Heart right ventricle (tissue), 16 donors: ENCODE measurements at places on chromosomes 16 and 17.

GRCh38 chr17:4913994-4914393, 11.1 kb upstream of the CHRNE start:
- no peak for DNase-seq

DNA sequence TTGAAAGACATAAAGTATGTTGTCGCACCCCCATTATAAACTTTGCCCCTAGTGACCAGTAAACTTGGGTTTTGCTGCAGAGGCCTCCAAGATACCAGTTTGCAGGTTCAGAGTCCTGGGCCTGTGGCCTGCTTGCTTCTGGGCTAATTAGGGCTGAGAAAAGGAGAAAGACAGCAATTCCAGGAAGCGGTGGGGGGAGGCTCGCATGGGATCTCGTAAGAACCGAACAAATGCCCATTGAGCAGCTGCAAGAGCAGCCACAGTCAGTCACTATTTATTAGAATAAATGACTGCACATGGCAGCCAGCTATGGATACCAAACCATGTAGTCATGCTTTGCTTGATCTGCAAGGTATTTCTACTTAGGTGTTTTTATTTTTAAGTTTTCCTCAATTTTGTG, 4.9 kb downstream of the SHISA9 start:
- DNase-seq: no peak

- DNase-seq: no peak
These were observed 12.3 kb downstream of the SRRM2 start for GRCh38 chr16:2764718-2765117.

- DNase-seq: no peak
These were observed 317.6 kb downstream of the SEC14L1 start for GRCh38 chr17:77458202-77459017.

- DNase-seq: no peak
These were observed 61.0 kb downstream of the RBFOX1 start for GRCh38 chr16:7393680-7394079.

DNA sequence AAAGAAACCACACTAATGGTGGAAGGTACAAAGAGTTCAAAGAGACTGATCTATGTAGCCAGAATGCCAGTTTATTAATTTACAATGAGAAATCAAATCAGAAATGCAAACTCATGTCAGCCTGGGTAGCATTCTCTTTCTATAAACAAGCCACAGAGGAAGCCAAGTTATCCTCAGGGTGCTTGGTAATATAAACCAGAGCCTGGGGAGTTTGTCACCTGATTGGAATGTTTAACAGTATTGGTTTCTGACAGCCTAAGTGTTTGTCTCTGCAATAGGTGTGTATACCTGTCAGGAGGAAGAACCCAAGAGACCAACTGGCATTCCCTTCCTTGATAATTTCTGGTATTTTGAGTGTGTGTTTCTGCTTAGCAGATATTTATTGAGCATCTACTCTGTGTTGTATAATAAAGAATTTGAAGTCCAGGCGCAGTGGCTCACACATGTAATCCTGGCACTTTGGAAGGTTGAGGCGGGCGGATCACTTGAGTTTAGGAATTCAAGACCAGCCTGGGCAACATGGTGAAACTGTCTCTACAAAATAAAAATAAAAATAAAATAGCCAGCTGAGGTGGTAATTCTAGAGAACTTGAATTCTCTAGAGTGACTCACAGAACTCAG, 3.1 kb upstream of the C17orf58 start:
- DNase-seq: no peak

- no peak for DNase-seq
These were observed 88.6 kb downstream of the GNAO1 start for GRCh38 chr16:56279914-56280313.

DNA sequence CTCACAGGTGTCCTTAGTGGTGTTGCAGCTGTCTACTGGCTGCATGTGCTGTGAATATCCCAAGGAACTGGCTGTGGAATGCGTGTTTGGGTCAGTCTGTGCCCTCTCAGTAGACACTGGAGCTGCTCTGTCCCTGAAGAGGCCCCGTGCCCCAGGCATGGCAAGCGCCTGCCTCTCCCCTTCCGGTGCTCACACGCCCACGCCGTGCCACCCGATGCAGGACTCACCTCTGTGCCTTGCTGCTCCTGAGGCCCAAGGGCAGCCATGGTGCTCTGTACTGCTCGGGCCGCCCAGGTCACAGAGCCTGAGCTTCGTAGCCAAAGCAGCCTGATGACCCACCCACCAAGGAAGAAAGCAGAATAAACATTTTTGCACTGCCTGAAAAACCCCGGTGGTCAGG, 10.0 kb downstream of the RGS11 start:
- DNase-seq: no peak

- DNase-seq: no peak
These were observed 84.1 kb downstream of the TOX3 start for GRCh38 chr16:52462816-52463215.

GRCh38 chr16:27572711-27573110, 22.8 kb downstream of the KATNIP start:
- no peak for DNase-seq

- peak; percentile 75 for DNase-seq
These were observed 9.3 kb downstream of the GJD3 start for GRCh38 chr17:40355123-40355803.

DNA sequence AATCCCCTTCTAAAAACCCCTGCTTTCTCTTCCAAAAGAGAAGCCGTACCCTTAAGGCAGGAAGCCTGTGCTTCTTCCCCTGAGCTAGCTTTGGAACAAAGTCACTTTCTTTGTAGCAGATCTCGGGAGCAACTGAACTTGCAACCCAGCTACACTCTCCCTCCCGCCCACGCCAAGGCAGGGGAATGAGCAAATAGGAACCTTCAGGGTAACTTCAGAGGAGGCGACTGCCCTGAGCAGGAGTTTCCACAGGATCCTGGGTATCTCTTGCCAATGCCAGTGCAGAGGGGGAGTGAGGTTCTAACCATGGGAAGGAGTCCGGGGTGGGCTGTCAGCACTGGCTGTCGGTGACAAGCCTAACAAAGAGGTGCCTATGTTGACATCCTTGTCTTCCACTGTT, 5.9 kb upstream of the PIRT start:
- DNase-seq: no peak

GRCh38 chr17:46869296-46869695, 17.9 kb downstream of the WNT9B start:
- no peak for DNase-seq

DNA sequence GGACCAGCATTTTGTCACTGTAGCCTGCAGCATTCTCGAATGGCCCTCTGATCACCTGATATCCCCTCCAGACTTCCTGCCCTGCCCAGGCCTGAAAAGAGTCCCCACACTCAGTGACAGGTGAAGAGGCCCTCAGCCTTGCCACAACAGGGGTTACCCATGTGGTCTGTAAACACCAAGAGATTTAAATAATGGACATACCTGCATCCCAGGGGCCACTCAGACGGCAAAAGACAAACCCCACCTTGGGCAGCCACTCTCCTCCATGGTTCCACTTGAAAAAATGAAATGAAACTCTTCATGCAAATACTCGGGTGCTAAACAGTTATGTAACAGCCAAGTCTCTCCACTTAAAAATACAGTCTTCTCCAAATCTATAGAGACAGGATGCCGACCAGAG, 22.9 kb upstream of the PECAM1 start:
- DNase-seq: no peak

DNA sequence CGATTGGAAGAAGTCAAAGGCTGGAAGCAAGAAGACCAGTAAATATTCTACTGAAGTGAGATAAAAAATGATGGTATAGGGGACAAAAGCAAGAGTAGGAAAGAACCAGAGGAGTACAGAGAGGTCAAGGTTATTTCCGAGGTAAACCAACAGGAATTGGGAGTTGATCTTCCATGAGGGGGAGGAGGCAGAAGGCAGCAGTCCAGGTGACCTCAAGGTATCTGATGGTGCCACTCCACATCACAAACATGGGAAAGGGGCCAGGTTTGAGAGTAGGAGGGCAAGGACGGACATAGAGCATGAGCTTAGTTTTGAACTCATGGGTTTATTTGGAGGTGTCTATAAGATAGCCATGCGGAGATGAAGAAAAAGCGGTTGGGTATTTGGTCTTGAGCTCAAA, 79.4 kb upstream of the CDYL2 start:
- no peak for DNase-seq

DNA sequence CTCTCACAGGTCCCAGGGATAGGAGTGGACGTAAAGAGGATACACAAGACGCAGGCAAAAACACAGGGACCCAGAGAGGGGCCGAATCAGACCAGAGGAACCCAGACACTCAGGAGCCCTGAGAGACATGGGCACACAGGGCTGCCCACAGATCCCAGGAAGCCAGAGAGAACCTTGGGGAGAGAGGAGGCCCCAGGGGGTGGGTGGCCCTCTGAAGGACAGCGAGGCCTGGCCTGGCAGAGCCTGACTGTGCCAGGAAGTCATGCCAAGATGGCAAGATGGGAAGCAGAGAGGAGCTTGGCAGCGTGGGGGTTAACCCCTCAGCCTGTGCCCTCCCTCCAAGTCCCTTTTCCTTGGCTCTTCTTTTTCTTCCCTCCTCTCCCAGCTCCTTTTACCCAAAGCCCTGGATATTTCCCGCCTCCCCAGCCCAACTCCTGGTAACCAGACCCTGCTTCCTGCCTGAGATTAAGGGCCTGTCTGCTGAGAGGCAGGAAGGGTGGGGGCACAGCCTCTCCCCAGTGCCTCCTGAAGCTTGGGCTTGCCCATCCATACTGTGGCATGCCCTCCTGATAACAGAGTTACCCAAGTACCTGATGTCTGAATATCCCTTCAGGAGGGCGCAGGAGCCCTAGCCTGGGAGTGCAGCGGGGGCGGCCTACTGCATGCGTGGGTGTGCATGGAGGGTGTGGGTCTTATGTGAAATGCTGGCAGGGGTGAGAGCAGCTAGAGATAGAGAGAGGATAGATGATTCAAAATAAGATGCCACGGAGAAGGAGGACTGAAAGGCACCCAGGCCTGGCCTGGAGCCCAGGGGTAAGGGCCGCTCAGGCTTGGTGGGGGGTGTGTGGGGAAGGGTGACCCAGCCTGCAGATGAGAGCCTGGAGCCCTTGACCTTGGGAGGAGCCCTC, 6.0 kb upstream of the TBX21 start:
- no peak for DNase-seq

DNA sequence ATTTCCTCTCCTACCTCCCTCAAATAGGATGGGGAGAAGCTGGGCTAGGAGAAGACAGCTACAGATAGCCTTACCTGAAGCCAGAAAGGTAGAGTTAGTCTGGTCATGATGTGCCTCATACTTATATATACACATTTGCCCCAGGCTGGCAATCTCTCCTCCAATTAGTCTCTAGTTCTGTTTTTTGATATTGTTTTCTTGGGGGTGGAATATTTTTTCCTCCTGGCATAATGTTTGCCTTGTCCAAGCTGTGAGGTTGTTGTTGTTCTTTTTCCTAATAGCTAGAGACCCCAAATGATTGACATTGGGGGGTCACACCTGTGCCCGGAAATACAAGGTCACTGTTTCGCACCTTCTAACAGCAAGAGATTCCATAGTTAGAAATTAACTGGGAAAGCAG, at the start of gene UMOD:
TSS of gene UMOD (minus strand) at position 101 of the 400 bp plus-strand sequence. CDS start 1,978 bp downstream, outside the sequence.
- DNase-seq: no peak

- DNase-seq: no peak
These were observed 14.1 kb downstream of the RMI2 start for GRCh38 chr16:11359370-11359769.

DNA sequence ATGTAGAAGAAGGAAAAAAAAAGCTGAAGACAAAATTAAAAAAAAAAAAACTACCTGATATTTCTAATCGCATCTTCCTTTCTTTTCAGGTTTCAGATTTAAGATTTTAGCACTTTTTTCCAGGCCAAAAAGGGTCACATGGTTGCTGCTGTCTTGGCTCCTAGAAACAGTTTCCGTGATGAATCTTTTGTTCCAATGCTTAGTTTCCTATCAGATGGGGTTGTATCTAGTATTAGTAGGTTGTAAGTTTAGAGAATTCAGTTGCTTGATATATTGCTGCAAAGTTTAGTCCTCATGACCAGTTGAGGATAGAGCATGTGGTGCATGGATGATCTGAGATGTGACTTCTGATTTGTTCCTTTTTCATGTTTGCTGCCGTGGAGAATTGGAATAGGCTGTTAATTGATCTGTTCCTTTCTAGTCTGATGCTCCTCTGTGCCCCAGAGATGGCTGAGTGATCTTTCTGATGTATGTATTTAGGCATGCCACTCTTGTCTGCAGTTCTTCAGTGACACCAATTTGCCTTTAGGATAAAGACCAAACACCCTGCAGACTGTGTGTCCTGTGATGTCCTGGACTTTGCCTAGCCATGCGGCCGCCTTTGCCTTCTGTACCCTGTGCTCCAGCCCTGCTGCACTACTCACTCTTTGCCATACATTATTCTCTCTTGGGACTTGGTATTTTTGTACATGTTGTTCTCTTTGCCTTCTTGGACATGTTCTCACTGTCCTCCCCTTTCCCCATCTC, 94.0 kb downstream of the MRTFB start:
- no peak for DNase-seq

GRCh38 chr16:78034530-78034929, 12.2 kb downstream of the CLEC3A start:
- DNase-seq: no peak
